ENCODE measurements at places on chromosomes 1 and 21. TPM values are rescaled to one million over a fixed set of nuclear protein-coding genes. Genes with fewer than 3 reads are reported as not detected.

DNA sequence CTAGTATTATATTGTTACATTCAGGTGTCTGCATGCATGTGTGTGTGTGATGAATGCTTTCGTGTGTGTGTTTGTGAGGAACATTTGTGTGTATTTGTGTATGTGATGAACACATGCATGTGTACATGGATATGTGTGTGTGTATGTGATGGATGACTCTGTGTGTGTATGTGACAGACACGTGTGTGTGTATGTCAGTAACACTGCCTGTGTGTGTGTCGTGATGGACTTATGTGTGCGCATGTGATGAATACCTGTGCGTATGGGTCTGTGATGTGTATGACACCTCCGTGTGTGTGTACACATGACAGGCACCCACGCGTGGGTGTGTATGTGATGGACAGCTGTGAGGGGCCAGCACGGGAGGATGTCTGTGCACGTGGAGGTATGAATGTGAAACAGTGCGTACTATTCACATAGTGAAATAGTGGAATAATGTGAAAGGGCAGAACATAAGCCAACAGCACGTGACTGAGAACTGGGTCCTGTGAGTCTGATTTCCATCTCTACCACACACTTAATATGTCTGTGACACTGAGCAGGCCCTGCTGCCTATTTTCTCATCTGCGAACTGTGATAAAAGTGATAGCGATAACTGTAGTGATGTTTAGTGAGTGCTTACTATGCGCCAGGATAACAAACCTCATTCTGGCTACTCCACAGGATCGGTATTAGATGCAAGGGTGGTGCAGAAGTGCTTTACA is 41.8 kb upstream of the CSF3R start:
- H3K4me1 ChIP-seq, result no peaks in the 10 kb centered on the region
- H3K27ac ChIP-seq, result no peak overlapping the region
- no peak for DNase-seq
- H3K4me3 ChIP-seq, result no peak overlapping the region
- no peaks in the 10 kb centered on the region for H3K36me3 ChIP-seq

DNA sequence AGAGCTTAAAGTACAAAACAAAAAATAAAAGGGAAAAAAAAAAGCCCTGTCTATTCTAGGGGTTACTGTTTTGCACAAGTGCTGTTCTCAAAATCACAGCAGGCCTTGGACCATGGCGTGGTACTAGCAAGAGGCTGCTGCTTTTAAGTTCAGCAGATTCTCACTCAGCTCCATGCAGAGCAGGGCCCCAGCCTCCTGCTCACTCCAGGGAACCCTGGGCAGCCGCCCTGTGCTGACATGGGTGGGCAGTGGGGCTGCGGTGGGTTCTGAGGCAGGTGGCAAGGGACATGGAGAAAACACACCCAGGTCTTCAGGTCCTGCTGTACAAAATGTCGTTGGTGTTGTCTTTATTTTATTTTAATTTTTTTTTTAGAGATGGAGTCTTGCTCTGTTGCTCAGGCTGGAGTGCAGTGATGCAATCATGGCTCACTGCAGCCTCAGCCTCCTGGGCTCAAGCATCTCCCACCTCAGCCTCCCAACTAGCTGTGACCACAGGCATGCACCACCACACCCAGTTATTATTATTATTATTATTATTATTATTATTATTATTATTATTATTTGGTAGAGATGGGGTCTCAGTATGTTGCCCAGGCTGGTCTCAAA is 170.9 kb downstream of the DYRK1A start:
- no peak overlapping the region for H3K4me3 ChIP-seq
- no peaks in the 10 kb centered on the region for H3K4me1 ChIP-seq
- H3K27me3 ChIP-seq, result no peaks in the 10 kb centered on the region
- DNase-seq, result no peak

- H3K36me3 ChIP-seq, result no peaks in the 10 kb centered on the region
- H3K4me1 ChIP-seq, result no peaks in the 10 kb centered on the region
- H3K27ac ChIP-seq, result no peak overlapping the region
- H3K4me3 ChIP-seq, result no peak overlapping the region
Measured at GRCh38 chr1:193657552-193657951, 471.1 kb upstream of the B3GALT2 start.

DNA sequence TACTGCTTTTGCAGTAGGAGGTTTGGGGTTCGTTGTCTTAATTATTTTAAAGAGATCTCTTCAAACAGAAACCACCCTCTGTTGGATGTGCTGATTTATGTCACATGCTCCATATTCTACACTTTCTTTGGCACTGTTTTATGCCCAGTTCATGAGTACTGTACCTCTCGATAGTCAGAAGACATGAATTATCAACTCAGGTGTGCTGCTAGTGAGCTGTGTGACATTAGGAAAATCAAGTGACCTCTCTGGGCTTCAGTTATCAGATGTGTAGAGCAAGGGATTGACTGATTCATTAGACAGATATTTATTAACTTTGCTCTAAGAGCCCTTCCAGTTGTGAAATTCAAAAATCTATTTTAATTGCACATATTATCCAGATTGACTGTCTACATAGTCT is 2.1 kb upstream of the AHCTF1 start:
- H3K27ac ChIP-seq, result no peak overlapping the region
- no peak overlapping the region for H3K4me3 ChIP-seq
- no peak for DNase-seq
- H3K27me3 ChIP-seq, result no peaks in the 10 kb centered on the region
- H3K36me3 ChIP-seq, result no peaks in the 10 kb centered on the region

KRTAP19-1 gene
- total RNA-seq, result not detected

TPTE gene
- not detected for total RNA-seq

SLFNL1 gene
- 0.31 TPM for total RNA-seq

DNA sequence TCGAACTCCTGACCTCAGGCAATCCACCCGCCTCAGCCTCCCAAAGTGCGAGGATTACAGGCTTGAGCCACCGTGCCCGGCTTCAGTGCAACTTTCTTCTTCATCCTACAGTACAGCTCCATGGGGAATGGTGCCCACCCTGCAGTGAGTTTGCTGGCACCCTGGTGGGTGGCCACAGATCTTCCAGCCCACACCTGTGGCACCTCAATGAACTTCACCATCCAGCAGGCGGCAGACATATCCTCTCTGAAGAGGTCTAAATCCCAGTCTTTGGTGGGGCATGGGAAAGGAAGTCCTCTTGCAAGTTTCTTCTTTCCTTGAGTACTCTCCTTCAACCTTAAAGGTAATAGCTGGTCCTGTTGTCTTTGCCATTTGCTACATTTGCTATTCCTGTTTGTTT is 18.1 kb upstream of the ZBTB8A start:
- H3K27me3 ChIP-seq, result no peaks in the 10 kb centered on the region
- H3K4me3 ChIP-seq, result no peak overlapping the region
- no peaks in the 10 kb centered on the region for H3K36me3 ChIP-seq
- peaks cover 4% of the 10 kb centered on the region for H3K4me1 ChIP-seq

GRCh38 chr1:190940951-190941350 is 463.3 kb upstream of the BRINP3 start:
- H3K27me3 ChIP-seq, result no peaks in the 10 kb centered on the region
- H3K27ac ChIP-seq, result no peak overlapping the region
- no peak overlapping the region for H3K4me3 ChIP-seq
- no peaks in the 10 kb centered on the region for H3K4me1 ChIP-seq

GRCh38 chr1:214102907-214103306 is 115.1 kb downstream of the PROX1 start:
- no peak for DNase-seq
- H3K4me1 ChIP-seq, result no peaks in the 10 kb centered on the region
- H3K27ac ChIP-seq, result no peak overlapping the region

GRCh38 chr1:51242546-51242945 is 6.5 kb downstream of the RNF11 start:
- peak overlapping the region; percentile 1 for H3K27ac ChIP-seq
- no peak overlapping the region for H3K4me3 ChIP-seq
- no peaks in the 10 kb centered on the region for H3K27me3 ChIP-seq
- H3K4me1 ChIP-seq, result peaks cover 93% of the 10 kb centered on the region

- no peaks in the 10 kb centered on the region for H3K4me1 ChIP-seq
- no peaks in the 10 kb centered on the region for H3K27me3 ChIP-seq
- no peak for DNase-seq
- H3K36me3 ChIP-seq, result no peaks in the 10 kb centered on the region
- H3K4me3 ChIP-seq, result no peak overlapping the region
Measured at GRCh38 chr1:96660503-96660902, 61.1 kb upstream of the PTBP2 start.

GRCh38 chr1:203410182-203410900 is 59.4 kb upstream of the FMOD start:
- H3K27me3 ChIP-seq, result no peaks in the 10 kb centered on the region
- H3K27ac ChIP-seq, result no peak overlapping the region
- DNase-seq, result no peak
- H3K4me3 ChIP-seq, result no peak overlapping the region
- H3K36me3 ChIP-seq, result no peaks in the 10 kb centered on the region
- no peaks in the 10 kb centered on the region for H3K4me1 ChIP-seq

DRAXIN gene
- not detected for total RNA-seq

CHIA gene
- not detected for total RNA-seq

DNA sequence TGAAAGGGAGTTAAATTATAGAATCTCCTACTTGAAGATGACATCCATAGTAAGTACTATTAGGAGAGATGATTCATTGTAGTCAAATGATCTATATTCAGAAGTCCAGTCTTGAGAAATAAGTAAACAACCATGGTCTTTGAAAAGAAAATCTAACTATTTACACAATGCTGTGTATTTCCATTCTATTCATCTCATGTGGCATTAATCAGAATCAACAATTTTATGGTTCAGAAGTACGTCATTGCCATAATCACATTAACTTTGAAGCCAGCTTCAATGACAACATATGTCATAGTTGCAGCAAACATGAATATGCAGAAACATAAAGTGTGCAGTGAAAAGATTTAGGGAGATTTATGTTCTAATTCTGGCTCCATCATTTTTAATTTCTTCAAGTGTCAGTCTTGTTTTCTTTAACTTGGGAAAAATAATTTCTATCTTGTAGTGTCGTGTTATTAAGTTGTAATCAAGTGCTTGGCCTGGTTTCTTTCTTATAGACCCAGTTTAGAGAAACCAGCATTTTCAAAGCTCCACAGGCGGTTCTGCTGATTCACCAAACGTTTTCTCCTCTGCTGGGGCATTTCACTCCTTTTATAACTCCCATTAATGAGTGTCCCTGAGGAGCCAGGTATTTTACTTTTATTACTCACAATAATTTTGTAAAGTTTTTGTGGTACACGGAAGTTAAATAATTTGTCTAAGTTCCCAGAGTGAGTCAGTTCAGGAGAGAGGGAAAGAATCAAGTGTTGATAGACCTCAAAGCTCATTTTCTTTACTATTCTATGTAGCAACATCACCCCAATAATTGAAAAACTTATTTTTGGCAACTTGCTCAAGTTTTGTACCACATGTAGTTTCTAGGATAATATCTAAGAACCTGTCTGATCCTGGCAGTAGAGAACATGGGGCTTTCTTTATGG is 35.9 kb upstream of the PTGS2 start:
- H3K36me3 ChIP-seq, result no peaks in the 10 kb centered on the region
- no peak for DNase-seq
- H3K4me3 ChIP-seq, result no peak overlapping the region
- H3K27ac ChIP-seq, result no peak overlapping the region

GRCh38 chr1:36594023-36594422 is 111.3 kb upstream of the CSF3R start:
- H3K36me3 ChIP-seq, result no peaks in the 10 kb centered on the region
- no peaks in the 10 kb centered on the region for H3K4me1 ChIP-seq
- H3K27me3 ChIP-seq, result peaks cover 49% of the 10 kb centered on the region
- no peak overlapping the region for H3K27ac ChIP-seq

PLPPR4 gene
- 0.27 TPM for total RNA-seq

DNA sequence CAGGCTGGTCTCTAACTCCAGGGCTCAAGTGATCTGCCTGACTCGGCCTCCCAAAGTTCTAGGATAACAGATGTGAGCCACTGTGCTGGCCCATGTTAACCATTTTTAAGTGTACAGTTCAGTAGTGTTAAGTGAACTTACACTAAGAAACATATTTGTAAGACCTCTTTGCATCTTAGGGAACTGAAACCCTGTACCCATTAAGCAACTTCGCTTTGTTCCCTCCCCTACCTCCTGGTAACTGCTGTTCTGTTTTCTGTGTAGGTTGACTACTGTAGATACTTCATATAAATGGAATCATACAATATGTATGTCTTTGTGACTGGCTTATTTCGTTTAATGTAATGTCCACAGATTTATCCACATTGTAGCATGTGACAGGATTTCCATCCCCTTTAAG is 11.0 kb downstream of the NUDC start:
- no peak overlapping the region for H3K27ac ChIP-seq
- no peaks in the 10 kb centered on the region for H3K27me3 ChIP-seq
- H3K36me3 ChIP-seq, result peaks cover 36% of the 10 kb centered on the region

- no peak for DNase-seq
- H3K4me1 ChIP-seq, result no peaks in the 10 kb centered on the region
- H3K4me3 ChIP-seq, result no peak overlapping the region
- no peak overlapping the region for H3K27ac ChIP-seq
- no peaks in the 10 kb centered on the region for H3K36me3 ChIP-seq
Measured at GRCh38 chr1:80542231-80542630, 1258.5 kb upstream of the ADGRL2 start.

DNA sequence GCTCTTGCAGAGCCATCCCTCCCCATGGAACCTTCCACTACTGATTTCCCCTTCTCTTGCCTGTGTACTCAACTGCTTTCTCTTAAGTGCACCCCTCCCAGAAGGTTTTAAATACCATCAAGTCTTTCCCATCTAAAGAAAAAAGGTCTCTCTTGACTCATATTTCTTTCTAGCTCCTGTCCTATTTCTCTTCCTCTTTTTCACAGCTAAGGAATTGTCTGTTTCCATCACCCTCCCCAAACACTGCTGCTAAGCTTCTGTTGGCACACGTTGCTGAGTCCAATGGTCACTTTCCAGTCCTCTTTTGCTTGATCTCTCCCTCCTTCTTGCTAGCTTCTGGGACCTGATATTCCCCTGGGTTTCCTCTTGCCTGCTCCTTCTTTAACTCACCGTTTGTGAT is 13.3 kb upstream of the GNL2 start:
- no peak overlapping the region for H3K27ac ChIP-seq
- H3K27me3 ChIP-seq, result no peaks in the 10 kb centered on the region
- H3K4me3 ChIP-seq, result no peak overlapping the region

DNA sequence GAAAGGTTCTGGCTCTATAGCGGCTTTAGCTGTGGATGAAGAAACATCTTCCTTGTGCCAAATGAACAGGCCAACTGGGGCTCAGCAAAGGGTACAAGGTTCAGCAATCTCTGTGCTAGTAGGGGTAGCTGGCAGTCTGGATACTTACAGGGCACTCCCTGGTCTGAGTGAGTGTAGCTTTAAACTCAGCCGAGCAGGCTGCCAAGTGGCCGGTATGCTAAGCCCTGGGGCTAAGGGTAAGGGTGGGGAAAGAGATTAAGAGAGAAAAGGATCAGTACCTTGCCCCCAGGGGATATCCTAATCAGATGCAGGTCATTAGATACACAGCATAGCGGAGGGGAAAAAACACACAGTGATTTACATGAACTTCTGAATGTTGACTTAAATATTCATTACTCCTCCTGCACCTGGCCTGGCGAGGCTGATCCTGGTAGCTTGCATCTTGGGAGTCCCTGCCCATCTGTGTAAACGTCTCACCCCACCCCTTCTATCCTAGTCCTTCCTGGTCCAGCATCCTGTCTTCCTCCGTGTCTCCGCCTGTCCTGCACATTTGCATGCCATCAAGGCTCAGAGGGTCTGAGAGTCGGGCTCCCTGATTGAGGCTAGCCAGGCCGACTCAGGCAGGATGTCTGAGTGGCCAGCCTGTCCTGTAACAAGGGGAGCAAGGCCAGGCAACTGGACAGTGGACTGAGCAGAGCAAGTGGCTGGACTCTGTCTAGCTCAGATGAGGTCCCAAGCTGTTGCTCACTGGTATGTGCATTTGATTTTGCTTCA is 39.5 kb upstream of the CNTN2 start:
- no peaks in the 10 kb centered on the region for H3K4me1 ChIP-seq
- H3K4me3 ChIP-seq, result no peak overlapping the region
- no peak for DNase-seq
- no peaks in the 10 kb centered on the region for H3K27me3 ChIP-seq

Measured in gastrocnemius medialis (tissue), 4 donors.